OCI-M1 (cell line): ENCODE measurements at places on chromosomes 7 and 10.

DNA sequence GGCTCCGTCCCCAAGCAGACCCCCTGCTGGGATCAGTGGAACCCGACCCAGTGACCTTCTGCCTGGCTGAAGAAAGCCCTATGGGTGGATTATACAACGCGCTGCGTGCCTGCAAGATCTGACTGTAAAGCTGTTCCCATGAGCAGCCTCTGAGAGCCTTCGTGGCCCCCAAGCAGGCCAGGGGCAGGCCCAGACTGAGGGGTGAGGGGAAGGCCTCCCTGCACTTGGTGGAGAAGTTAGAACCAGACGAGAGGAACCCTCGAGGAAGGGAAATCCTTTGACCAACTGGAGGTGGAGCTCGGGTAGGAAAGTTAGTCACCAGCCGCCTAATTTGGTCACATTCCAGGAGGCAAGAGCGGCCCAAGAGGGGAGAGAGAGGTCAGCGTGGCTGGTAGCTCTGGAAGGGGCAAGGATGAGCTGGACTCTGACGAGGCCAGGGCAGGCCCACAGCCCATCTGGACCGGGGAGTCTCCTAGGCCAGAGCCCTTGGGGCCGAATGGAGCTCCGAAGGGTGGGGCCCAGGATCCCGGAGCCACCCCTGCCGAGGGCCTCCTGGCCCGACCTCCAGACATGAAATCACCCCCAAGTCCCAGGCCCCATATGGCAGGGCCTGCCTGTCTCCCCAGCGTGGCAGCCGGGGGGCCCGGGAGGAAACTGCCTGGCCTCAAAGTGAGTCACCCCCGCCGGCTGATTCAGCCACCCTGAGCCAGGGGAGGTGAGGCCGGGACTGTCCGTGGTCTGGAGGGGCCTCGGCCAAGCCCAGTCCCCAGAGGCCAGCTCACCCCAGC is 23.3 kb upstream of the PDGFA start:
- no peak for DNase-seq

GRCh38 chr10:90969121-90969534 is 48.2 kb upstream of the ANKRD1 start:
- no peak for DNase-seq

DNA sequence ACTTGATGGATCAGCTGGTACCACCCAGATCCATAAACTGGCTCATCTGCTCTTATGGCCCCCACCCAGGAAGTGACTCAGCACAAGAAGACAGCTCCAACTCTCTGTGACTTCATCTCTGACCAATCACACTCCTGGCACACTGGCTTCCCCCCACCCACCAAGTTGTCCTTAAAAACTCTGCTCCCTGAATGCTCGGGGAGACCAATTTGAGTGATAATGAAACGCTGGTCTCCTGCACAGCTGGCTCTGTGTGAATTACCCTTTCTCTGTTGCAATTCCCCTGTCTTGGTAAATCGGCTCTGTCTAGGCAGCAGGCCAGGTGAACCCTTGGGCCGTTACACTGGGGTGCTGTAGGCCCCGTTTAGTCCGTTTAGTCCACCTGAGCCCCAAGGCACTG is 23.4 kb upstream of the BNIP3 start:
- DNase-seq, result no peak

DNA sequence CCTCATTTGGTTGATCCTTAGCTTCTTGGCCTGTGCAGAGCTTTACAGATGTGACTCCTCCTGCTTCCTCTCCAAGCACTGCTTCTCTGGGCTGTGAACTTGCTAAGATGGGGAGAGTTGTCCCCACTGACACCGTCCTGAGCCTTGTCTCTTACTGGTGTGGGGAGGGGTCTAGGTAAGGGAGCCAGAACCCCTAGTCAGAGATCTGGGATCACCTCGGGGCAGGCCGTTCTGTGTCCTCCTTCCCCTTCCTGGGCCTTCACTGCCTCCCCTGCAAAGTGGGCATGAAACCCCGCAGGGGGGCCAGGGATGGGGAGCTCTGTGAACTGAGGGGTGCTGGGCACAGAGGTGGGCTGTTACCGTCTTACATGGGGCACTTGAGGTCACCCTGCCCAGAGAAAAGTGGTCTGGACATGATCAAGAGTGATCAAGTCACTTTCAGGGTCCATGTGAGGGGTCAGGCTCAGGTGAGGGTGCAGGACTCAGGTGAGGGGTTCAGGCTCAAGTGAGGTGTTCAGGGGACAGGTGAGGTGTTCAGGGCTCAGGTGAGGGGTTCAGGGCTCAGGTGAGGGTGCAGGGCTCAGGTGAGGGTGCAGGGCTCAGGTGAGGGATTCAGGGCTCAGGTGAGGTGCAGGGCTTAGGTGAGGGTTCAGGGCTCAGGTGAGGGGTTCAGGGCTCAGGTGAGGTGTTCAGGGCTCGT is 86.2 kb downstream of the ADCY1 start:
- no peak for DNase-seq

- no peak for DNase-seq
Observed at GRCh38 chr7:142562688-142563087, 186.6 kb upstream of the PRSS1 start.

DNA sequence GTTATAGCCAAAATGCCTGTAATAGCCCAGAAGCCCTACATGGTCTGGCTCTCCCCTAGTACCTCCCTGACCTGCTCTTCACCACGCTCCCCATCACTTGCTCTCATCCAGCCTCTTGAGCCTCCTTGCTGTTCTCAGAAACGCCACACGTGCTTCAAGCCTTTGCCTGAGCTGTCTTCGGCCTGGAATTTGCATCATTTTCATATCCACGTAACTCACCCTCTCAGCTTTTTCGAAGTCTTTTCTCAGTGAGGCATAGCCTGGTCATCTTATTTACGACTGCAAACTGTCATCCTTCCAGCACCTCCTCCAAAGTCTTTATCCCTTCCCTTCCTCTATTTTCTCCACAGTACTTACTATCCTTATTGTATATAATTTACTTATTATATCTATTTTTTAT is 151.0 kb upstream of the AHR start:
- DNase-seq, result no peak

- DNase-seq, result no peak
Observed at GRCh38 chr10:50882540-50882983, 2.9 kb downstream of the A1CF start.

DNA sequence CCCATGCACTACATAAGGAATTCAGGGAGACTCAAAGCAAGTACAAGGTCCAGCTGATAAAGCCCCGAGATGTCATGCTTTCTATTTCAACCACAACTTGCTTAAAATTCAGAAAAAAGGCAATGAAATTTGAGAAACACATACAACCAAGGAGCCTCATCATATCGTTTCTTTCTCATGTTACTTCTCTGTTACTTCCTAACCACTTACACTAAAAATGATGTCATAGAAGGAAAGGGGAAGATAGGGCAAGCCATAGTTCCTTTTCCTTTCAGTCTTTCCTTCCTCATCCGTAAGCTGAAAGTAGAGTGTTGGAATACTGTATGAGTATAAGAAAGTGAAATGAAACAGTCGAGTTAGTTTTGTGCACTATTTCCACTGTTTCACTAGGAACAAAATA is 27.9 kb upstream of the CDK14 start:
- DNase-seq, result peak; percentile 75
